ENCODE measurements at places on chromosomes 6 and 20.

GRCh38 chr6:3630258-3630835, 121.2 kb downstream of the PXDC1 start:
- no peak for DNase-seq

GRCh38 chr20:50169329-50169823, 15.9 kb upstream of the PEDS1 start:
- DNase-seq = peak; percentile 84

DNA sequence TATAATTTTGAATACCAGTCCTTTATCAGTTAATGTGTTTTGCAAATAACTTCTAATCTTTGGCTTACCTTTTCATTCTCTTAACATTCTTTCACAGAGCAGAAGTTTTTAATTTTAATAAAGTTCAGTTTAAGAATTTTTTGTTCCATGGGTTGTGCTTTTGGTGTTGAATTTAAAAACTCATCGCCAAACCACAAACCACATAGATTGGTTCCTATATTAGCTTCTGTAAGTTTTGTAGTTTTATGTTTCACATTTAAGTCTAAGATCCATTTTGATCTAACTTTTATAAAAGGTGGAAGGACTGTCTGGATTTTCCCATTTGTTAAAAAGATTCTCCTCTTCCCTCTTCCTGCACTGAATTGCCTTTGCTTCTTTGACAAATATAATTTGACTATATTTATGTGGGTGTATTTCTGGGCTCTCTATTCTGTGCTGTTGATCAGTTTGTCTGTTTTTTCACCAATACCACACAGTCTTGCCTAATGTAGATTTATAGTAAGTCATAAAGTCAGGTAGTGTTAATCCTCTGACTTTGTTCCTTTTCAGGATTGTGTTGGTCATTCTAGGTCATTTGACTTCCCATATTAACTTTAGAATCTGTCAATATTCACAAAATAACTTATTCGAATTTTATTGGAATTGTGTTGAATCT, 17.5 kb upstream of the SDCBP2 start:
- no peak for DNase-seq

- DNase-seq = no peak
Observed at GRCh38 chr20:58403272-58403671, 14.2 kb downstream of the VAPB start.

GRCh38 chr20:15567219-15567618, 1006.0 kb downstream of the KIF16B start:
- no peak for DNase-seq

- no peak for DNase-seq
Observed at GRCh38 chr6:130293800-130294199, 71.0 kb upstream of the SAMD3 start.

- DNase-seq = no peak
Observed at GRCh38 chr6:35044761-35045421, 96.2 kb downstream of the TCP11 start.

GRCh38 chr6:105163183-105163582, 16.6 kb downstream of the POPDC3 start:
- no peak for DNase-seq

GRCh38 chr20:33345342-33345741, 56.0 kb downstream of the CDK5RAP1 start:
- DNase-seq = no peak

GRCh38 chr20:23034721-23035671, at the start of gene SSTR4:
Gene SSTR4 (plus strand): TSS chr20:23035312. CDS start chr20:23035484, 172 bp downstream.
- no peak for DNase-seq

DNA sequence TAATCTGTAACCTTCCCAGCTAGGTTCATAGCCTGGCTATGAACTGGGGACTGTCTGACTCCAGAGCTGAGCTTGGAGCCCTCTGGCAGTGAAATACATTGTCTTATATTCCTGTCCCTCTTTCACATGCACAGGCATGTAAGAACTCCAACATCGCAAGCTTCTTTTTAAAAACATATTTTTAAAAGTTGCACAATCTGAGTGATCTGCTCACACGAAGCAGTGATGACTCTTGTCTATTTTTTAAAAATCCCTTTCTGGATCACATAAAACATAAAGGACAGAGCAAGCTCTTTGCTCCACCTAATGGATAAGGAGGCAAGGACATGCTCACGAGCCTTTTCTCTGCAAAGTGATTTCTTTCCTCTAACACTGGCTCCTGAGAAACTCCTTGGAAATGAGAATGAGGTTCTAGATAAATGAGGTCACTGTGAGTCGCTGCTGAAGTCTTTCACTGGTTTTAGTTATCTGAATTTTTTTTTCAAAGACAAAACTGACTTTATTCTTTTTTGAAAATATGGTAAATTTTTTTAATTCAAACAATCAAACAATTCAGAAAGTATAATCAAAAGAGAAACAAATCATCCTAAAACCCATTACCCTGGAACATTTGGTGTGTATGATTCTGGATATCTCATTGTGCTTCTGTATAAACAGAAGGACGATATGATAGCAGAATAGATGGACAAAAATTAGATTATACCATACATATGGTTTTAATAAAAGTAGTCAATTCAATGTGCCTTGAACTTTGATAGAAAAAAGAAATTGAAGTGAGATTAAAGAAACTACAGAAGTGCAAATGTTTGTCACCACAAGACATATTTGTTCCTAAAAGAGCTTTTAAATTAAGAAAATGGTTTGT, 30.8 kb downstream of the IL20RA start:
- DNase-seq = no peak

GRCh38 chr6:31462026-31462963, 35.6 kb upstream of the MICB start:
- no peak for DNase-seq

GRCh38 chr6:101760843-101761621, 367.5 kb downstream of the GRIK2 start:
- DNase-seq = no peak

GRCh38 chr6:5143634-5144311, 58.6 kb downstream of the PPP1R3G start:
- peak; percentile 62 for DNase-seq

DNA sequence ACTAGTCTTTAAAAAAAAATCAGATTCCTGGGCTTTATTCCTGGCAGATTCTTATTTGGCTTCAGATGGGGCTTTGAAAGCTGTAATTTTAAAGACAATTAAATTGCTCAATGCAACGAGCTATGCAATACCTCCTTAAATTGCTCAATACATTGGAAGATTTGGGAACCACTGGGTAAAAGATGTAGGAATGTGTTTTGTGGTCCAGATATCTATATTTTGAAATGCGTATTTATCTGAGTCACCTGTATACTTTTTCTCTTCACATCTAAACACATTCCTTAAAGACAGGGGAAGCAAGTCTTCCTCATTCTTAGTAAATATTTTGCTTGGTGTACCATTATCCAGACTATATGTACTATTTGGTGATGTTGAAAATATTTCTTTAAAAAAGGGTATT, 29.6 kb upstream of the MAP7 start:
- DNase-seq = no peak

DNA sequence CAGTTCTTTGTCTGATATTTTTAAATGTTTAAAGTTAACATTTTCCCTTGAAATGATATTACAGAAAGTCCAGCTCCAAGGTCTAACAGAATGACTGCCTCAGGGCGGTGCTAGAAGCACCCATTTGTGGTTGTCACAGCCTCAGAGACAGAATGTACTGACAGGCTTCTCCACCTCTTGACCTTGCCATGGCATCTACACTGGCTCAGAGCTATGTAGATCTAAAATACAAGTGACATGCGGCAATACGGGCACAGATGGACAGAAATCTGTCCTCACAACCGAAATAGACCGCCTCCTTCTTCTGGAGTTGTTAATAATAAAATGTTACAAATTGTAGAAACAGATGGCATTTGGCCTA, 167.2 kb upstream of the THEMIS start:
- DNase-seq = no peak

- DNase-seq = no peak
Observed at GRCh38 chr6:149246691-149247384, 70.7 kb upstream of the TAB2 start.

DNA sequence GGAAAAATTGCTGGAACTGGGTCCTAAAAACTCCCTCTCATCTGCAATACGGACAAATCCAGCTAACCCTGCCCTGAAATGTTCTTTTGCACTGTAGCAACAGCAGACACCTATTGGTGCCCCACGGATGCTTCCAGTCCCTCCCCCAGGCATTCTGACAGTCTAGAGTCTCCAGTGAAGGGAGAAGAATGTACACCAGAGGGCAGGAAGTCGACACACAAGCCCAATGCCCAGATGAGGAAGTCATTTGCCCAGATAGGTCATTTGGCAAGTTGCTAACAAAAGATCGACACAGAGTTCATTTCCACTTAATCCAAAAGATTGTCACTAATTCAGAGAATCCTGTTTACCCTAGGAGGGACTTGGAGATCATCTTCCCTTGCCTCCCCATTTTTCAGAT, 293.0 kb upstream of the PRDM1 start:
- DNase-seq = no peak

- no peak for DNase-seq
Observed at GRCh38 chr20:16486532-16486931, 86.7 kb downstream of the KIF16B start.

GRCh38 chr6:26240157-26241032, 124.6 kb upstream of the BTN3A2 start:
- peak; percentile 45 for DNase-seq

DNA sequence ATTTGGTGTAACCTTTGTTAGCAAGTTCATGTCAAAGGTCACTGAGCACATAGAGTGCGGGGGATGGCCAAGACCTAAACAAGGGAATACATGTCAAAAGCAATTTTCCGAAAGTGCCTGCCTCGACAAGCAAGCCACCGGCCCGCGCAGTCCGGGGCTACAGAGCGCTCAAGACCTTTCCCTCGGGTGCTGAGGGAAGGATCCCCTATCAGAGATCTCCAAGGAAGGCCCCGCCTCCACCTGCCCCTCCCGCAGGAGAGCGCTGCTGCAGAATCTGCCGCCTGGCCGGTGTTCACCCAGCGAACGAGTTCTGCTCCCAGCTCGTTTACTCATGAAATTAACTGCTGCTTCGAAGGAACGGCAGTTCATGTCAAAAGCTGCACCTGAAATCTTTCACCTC, 252.7 kb downstream of the BMP7 start:
- no peak for DNase-seq

DNA sequence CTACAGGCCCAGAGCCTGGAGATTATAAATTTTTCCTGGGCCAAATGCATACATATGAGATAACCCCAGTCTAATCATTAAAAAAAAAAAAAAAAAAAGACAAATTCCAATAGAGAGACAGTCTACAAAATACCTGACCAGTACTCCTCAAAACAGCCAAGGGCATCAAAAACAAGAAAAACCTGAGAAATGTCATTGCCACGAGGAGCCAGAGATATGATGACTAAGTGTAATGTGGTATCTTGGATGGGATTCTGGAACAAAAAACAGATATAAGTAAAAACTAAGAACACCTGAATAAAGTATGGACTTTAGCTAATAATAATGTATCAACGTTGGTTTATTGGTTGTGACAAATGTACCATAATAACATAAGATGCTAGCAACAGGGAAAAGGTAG, 24.9 kb downstream of the UBE2V1 start:
- no peak for DNase-seq

DNA sequence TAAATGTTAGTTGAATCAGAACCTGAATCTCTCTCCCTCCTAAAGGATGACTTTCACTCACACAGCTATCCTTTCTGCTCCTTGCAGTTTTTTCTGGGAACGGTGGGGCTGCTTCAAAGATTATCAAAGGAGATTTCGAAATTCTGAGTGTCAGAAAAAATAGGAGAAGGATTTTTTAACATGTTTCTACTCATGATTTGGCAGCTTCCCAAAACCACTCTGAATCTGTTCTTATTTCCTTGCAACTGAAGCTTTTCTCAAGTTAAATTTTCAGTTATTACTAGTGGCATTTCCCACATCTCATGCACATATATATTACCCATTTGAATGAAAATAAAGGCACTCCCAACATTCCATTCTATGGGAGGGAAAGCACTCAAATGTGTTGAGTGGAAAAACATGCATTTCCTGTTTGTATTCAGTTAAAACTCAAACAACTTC, 123.6 kb downstream of the LCA5 start:
- no peak for DNase-seq

- DNase-seq = no peak
Observed at GRCh38 chr20:56373942-56374341, 15.2 kb downstream of the FAM210B start.

DNA sequence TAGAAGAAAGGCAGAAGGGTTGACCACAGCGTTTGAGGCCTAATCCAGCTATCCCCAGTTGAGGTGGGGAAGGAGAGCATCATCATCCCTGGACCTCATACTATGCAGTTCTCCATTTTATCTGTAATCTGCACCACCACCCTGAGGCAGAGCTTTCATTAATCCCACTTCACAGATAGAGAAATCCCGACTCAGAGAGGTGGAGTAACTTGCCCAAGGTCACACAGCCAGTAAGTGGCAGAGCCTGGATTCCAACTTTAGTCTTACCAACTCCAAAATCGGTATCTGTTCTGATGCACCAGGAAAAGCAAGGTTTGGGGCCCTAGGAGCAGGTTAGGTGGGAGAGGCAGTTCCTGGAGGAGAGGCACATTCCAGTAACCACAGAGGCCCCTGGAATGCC, 6.7 kb downstream of the TMEM74B start:
- no peak for DNase-seq

DNA sequence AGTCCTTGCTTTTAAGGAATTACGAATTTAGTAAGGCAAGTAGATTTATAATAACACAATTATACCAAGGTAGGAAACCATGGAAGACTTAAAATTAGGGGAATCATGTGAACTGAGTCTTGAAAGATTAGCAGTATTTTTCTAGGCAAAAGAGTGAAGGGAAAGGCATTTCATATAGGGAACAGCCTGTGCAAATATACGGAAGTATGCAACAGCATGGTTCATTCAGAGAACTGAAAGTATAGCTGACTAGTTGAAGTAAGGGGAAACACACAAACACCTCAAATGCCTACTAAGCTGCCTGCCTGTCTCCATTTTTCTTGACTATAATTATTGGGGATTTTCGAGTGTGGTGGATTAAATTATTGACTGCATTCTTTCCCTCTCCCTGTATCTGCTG, 39.0 kb upstream of the ECHDC1 start:
- DNase-seq = no peak

GRCh38 chr6:168789699-168790098, 348.7 kb downstream of the SMOC2 start:
- DNase-seq = no peak

GRCh38 chr6:12485226-12485764, 195.1 kb downstream of the EDN1 start:
- DNase-seq = no peak

DNA sequence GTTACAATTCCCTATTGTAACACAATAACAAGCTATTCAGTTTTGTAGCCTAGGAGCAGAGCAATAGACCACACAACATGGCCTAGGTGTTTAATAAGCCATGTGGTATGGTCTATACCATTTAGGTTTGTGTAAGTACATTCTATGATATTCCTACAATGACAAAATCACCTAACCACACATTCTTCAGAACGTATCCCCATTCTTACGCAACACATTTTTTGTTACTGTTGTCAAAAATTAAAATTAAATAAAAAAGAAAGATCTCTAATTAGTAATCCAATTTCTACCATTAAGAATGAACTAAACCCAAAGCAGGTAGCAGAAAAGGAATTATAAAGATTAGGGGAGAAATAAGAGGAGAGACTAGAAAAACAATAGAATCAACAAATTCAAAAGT, 44.0 kb downstream of the RANBP9 start:
- DNase-seq = no peak

DNA sequence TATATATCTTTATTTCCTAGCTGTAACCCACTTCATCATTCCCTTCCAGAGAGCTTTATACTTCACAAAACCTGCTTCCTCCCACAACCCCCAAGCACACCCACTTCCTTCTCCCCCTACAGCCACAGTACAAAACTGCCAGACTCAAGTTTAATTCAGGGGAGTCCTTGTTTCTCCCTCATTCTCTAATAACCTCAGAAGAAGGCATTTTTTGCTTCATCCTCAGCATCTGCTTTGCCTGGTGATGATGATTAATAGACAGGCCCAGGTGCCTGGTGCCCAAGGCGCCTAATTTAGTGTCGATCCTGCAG, 414.3 kb downstream of the KIF16B start:
- no peak for DNase-seq

Data from activated CD4-positive, CD25-positive, alpha-beta regulatory T cell (primary cell).